ENCODE measurements at places on chromosomes 12 and 14.

DNA sequence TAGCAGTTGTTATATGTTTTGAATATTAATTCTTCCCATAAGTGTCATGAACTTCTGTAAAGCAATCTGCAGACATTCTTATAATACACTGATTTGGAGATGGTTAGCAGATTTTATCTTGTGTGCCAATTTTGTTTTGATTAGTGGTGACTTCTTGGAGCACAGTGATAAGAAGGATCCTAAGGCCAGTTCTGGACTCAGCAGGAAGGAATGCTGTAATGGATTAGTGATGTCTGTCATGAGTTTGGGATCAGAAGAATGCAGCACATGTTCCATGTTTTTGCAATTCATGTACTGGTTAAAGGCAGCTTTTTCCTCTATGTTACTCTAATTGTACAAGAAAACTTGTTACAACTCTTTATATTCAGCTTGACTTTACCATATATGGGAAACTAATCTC is 91.5 kb downstream of the UNC79 start:
- no peak for DNase-seq

GRCh38 chr12:22271023-22271422 is 63.5 kb downstream of the ST8SIA1 start:
- DNase-seq = no peak

- no peak for DNase-seq
Observed at GRCh38 chr12:63354969-63355368, 204.0 kb upstream of the AVPR1A start.

- DNase-seq = no peak
Observed at GRCh38 chr12:120324841-120325417, 2.6 kb downstream of the PLA2G1B start.

DNA sequence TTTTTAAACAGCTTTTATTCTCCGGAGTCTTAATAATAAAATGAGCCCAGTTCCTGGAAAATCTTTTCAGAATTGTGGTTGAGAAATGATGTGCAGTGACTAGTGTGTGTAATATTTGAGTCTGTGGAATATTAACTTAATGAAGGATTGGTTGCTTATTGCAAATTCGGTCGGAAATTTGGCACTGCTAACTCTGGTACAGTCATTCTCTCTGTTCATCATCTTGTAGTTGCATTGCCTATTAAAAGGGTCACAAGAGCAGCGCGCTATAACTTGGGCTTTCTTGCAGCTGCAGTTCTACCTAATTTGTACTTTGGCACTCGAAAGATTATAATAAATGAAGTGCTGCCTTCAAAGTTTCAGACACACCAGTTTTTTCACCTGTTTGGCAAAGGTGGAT is 146.0 kb downstream of the FLRT2 start:
- no peak for DNase-seq

DNA sequence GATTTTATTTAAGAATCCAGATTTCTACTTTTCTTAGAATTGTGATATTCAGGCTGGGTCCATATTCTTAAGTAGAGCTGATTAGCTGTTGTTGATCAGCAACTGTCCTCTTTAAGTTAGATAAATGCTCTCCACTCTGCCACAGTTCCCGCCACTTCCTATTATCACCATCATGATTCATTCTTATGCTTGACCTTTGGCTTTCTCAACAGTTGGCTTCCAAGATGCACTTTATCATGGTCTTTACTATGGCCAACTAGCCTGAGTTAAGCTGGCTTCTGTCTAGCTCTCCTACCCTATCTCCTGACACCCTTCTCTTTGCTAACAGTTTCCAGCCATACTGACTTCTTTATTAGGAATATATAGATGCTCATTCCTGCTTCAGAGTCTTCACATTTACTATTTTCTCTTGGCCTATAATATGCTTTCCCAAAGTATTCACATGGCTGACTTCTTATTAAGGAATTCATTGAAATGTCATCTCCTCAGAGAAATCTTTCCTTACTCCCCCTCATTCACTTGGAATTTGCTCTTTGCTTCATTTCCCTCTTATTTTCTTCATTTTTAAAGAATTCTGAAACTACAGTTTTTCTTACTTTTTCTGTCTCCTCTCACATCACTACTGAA is 149.0 kb upstream of the IGF1 start:
- no peak for DNase-seq

All from stimulated activated CD8-positive, alpha-beta memory T cell treated with anti-CD3 and anti-CD28 coated beads, Interleukin-7, amount 100 ng/mL, for 48 hours (primary cell).